ENCODE measurements at places on chromosomes 4 and X.
A peak's percentile ranks its signal among the peaks of the same experiment; 100 is the strongest.

DNA sequence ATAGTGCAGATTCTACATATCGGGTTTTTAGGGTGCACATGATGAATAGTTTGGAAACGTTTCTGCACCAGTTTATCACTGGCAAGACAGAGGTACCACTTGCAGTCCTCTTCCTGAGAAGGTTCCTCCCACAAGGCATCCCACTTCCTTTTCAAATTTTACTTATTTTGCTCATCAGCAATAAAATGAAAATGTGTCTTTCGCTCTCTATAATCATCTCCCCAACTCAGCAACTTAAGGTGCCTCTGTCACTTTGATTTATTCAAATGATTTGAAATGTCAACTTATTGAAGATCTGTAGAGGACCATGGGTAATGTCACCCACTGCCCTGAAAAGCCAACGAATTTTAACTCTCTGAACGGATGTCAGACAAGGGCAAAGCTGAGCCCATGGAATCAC lies 53.2 kb downstream of the VGLL1 start:
- no peak for DNase-seq

GRCh38 chrX:138945219-138945618 lies 233.7 kb upstream of the FGF13 start:
- DNase-seq = no peak

- DNase-seq = no peak
Observed at GRCh38 chr4:151409470-151410313, 716 bp downstream of the FHIP1A start.

DNA sequence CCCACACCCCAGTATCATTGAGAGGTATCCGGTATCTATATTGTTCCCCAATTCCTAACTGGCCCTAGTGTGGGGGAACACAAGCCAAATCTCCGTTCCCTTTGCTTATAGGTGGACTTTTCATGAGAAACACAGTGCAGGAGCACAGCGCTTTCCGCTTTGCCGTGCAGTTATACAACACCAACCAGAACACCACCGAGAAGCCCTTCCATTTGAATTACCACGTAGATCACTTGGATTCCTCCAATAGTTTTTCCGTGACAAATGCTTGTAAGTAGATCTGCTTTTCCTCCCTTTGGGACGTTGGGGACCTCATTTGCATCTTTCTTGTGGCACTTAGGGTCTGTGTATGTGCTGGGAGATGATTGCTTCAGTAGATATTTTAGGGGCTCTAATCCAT lies 1.6 kb downstream of the GRIA3 start:
- no peak for DNase-seq

GRCh38 chr4:174681723-174682300 lies 147.2 kb downstream of the GLRA3 start:
- DNase-seq = no peak

DNA sequence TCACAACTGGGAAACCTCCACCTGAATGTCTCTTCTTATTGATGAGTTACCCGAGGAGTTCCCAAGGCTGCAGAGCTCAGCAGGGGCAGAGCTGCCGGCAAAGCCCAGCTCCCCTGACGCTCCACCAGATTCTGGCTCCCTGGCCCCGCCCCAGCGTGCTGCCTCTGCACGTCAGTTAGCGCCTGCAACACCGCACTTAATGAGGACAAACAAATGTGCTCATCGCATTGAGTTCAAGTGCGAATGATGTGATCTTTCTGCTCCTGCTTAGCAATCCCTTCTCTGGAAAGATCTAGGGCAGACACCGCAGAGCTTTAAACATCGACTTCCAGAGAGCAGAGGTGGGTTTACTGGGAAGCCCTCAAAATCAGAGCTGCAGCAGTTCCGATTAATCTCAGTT lies 55.5 kb upstream of the FBXW7 start:
- DNase-seq = no peak

DNA sequence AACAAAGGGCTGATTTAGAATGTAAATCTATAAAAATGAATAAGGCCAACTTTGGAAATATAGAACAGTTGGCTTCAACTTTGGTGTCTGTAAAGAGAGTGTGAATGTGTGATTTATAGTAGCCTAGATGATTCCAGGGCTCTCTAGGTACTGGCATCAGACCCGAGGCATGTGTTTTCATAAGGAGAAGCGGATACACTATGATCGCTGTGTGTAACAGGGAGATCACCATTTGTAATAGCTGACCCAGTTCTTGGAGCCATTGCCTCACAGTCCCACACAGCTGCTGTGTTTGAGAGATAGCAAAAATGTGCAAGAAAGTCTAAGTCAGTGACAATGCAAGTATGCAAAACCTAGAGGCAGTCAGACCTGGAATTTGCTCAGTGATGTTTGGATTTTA lies 135.1 kb downstream of the REPS2 start:
- DNase-seq = no peak

DNA sequence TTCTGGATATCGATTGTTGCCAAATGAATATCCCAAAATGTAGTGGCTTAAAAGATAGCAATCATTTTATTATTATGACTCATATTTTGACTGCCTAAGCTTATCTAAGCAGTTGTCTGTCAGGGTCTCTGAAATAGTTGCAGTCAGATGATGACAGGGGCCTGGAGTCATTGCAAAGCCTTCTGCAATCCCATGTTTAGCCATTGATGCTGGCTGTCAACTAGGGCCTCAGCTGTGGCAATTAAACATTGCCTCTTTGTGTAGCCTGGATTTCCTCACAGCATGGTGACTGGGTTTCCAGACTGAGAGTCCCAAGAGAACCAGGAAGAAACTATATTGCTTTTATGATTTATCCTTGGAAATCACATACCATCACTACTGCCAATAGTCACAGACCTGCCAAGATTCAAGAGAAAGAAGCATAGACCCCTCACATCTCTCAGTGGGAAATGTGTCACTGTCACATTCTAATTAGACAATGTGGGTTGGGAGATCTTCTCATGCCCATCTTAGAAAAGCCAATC lies 227.3 kb upstream of the NOCT start:
- no peak for DNase-seq

- no peak for DNase-seq
Observed at GRCh38 chr4:88610771-88611170, 18.5 kb downstream of the HERC3 start.

GRCh38 chr4:110197529-110198042 lies 829 bp downstream of the ELOVL6 start:
- DNase-seq = peak; percentile 43

- no peak for DNase-seq
Observed at GRCh38 chr4:105248613-105249012, 101.9 kb downstream of the TET2 start.

DNA sequence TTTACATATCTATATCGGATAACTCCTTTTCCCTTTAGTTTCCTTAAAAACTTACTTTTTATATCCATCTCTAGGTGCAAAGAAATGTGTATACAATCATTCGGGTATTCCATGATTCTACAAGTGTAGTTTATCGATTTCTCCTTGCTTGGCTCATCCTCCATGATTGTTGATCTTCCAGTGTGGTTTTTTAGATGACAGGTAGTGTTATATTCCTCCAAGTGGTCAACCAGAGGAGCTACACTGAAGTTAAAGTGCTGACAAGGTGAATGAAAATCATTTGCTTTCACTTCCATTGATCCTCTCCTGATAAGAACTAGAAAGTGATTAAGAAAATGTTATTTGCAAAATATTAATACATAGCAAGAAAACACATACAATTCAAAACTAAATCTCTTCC lies 38.5 kb downstream of the TMEM156 start:
- no peak for DNase-seq

- no peak for DNase-seq
Observed at GRCh38 chr4:15482842-15483241, 13.2 kb downstream of the CC2D2A start.

DNA sequence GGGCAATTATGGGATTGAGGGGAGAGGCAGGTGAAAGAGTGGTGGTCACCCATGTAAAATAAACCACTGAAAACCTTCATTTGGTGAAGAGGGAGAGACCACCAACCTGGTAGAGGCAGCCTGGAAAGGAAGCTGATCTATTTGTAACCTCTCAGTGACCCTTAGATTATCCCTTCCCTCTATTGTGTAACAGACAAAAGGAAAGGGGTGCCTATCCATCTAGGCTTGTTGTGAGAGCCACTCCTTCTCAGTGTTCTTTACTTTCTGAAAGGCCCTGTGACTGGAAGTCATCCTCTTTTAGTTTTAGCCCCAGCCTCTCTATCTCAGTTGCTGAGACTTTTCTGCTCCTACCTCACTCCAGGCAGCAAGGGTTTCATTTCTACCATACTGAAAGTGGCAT lies 142.4 kb downstream of the TMEM164 start:
- no peak for DNase-seq

DNA sequence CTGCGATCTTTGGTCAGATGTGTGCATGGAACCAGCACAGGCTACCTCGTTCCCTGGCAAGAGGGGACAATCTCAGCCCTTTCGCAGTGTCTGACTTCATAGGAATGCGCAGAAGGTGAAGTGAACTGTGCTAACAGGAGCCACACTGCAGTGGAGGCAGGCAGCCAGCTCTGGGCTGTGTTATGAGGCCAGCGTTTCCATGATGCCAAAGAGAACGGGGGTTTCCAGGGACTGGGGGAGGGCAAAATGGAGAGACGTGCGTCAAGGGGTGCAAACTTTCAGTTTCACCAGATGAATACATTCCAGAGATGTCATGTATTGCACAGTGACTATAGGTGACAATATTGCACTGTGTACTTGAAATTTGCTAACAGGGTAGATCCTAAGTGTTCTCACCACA lies 30.4 kb downstream of the CLDN34 start:
- peak; percentile 62 for DNase-seq

- DNase-seq = no peak
Observed at GRCh38 chrX:124018023-124018422, 56.5 kb downstream of the STAG2 start.

- DNase-seq = no peak
Observed at GRCh38 chr4:30904588-30904987, 184.4 kb downstream of the PCDH7 start.

DNA sequence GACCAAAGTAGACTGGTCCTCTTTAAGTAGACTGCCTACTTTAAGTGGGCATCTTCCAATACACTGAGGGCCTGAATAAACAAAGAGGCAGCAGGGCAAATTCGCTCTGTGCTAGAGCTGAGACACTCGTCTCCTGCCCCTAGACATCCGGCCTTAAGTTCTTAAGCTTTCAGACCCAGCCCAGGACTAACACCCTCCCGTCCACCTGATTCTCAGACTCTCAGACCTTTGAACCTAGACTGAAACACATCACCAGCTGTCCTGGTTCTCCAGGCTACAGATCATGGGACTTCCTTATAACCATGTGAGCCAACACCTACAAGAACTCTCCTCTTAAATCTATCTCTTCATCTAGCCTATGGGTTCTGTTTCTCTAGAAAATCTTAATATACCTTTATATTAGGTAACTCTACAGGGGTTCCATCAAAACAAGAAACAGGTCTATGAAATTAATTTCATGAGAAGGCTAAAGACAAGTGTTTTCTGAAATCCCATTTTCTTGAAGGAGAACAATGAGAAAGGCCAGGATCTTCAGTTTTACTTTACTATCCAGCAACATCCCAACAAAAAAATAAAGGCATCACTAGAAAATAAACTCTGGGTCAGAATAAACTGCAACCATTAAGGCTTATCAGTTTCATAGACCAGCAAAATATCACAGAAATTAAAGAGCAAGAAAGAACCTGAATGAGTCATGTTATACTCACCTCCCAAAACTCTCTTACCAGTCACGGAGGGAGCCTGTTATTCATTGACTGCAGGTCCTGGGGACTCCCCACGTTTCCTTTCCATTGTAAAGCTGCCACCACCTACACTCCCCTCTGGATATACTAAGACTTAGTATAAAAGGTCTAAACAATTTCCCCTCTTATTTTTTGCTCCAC lies 14.8 kb downstream of the ADGRA3 start:
- DNase-seq = peak; percentile 25

GRCh38 chr4:152942346-152942745 lies 6.2 kb downstream of the FHDC1 start:
- no peak for DNase-seq

GRCh38 chr4:111641813-111642579 lies 503.3 kb upstream of the FAM241A start:
- DNase-seq = peak; percentile 0

DNA sequence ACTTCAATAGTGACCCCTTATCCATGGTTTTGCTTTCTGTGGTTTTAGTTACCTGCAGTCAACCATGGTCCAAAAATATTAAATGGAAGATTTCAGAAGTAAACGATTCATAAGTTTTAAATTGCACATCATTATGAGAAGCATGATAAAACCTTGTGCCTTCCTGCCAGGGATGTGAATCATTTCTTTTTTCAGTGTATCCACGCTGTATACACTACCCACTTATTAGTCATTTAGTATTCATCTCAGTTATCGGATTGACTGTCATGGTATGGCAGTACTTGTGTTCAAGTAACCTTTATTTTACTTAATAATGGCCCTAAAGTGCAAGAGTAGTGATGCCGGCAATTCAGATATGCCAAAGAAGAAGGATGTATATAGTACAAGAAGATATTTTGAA lies 37.7 kb upstream of the TASL start:
- DNase-seq = no peak

DNA sequence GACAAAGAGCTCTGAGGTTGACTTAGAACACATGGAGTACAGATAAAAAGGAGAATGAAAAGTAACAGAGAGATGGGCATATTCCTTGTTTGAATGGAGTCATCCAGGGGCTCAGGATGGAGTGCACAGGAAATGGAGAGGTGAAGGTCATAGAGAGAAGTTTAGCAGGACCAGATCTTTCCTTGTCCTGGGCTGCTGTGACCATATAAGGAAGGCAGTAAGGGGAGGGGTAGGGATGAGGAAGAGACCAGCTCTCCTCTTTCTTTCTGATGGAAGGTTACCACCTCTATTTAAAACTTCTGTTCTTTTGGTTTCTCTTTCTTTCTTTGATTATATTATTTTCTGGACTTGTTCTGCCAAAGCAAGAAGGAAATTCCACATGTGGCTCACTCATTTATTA lies 27.0 kb downstream of the AR start:
- no peak for DNase-seq

DNA sequence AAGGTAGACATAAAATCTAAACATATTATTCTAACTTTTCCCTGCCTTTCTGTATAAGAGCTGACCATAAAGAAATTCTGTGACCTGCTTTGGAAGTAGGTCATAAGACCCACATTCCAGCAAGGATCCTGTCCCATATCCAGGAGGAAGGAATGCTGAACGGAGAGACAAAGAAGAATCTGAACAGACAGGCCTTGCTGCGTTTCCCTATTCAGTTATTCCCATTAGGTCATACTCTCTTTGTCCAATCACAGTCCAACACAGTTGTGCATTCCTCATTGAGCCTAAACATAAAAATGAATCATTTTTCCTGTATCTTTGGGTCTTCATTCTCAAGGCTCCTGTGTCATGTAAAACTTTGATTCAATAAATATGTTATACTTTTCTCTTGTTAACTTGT lies 287.6 kb upstream of the TAPT1 start:
- no peak for DNase-seq

GRCh38 chrX:95383778-95384177 lies 1300.9 kb upstream of the DIAPH2 start:
- no peak for DNase-seq

GRCh38 chrX:40168480-40169011 lies 70.8 kb upstream of the BCOR start:
- DNase-seq = no peak

- no peak for DNase-seq
Observed at GRCh38 chr4:179163147-179163546, 1720.9 kb upstream of the AGA start.

GRCh38 chrX:19649226-19649995 lies 134.1 kb upstream of the MAP3K15 start:
- DNase-seq = no peak

- no peak for DNase-seq
Observed at GRCh38 chrX:122135070-122135469, 1049.0 kb upstream of the GRIA3 start.

Measured in stimulated activated CD4-positive, alpha-beta T cell treated with anti-CD3 and anti-CD28 coated beads, Interleukin-15, amount 100 ng/mL, for 48 hours (primary cell).